ENCODE measurements at places on chromosomes 12 and 14.

GRCh38 chr12:60391051-60391450, 795.2 kb downstream of the SLC16A7 start:
- DNase-seq = no peak

DNA sequence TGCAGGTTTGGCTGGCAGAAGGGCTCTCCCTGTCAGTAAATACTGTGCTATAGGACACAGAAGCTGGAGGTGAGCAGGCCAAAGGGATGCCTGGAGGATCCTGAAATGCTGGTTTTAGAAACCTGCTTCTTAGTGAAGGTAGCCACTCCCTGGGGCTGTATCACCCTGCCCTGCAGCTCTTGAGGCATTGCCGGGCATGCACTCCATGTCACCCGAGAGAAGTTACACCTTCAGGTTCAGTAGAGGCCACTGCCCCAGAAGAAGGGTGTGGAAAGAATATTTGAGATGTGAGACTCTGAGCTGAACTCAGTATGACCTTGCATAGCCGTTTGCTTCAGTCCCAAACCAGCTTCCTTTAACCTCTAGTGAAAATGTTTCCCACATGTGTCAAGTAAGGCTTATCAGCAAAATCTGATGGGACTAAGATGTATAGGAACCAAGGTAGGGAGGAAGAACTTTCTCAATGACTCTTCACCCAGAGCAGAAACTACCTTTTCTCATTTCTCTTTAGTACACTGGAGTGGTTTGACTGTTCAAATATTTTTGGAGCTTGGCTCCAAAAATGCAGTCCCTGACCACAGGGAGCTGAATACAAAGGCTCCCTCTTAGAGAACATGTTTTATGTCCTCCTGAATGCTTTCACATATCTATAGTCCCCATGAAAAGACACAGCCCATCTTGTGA, 164.5 kb upstream of the DYRK2 start:
- DNase-seq = no peak

DNA sequence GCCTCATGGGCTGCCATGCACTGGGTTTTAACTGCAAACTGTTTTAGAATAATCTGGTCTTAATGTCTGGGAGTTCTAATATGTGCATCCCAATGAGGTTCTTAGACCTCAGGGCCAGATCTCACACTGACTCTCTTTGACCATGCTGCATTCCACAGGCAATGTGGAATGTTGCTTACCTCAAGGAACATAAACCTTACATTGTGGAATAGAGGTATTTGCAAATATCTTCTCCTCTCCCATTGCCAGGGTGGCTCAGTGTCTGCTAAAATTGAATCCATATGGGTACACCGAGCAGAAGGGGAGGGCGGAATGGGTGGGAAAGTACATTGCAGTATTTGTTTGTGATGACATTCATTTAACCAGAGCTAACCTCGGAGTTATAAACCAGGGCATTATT, 78.6 kb downstream of the CHST11 start:
- no peak for DNase-seq

DNA sequence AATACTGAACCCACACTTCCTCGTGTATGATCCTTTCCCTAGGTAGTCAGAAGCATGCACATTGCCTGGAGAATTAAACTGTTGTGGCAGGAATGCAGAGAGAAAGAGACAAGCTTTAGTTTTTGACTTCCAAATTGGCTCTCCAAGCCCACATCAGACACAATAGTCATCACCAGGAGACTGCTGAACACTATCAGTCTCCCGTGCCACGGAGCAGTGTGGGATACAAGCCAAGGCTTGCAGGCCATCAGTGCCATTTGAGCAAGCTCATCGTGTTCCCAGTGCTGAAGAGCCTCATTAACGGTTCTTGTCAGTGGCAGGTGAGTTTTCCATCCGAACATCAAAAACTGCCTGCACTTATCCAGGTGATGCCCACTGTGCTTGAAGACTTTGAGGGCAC, 410.8 kb downstream of the NAV3 start:
- DNase-seq = no peak

- DNase-seq = no peak
Observed at GRCh38 chr14:34174973-34175372, 224.1 kb upstream of the EGLN3 start.

DNA sequence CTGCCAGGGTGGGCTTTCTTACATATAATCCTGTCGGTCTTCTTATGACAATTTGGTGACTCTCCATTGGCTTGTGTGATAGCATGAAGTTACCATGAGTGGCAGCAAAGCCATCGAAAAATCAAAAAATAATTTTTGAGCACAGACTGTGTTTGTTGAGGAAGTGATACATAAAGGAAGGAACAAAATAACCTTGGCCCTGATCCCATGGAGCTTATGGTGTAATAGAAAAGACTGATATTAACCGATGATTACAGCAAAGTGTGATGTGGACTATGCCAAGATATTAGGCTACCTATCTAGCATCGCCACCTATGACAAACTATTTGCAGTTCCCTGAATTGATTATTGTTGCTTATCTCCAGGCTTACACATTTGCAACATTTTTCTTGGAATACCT, 383.2 kb downstream of the AEBP2 start:
- no peak for DNase-seq

- no peak for DNase-seq
Observed at GRCh38 chr12:49098703-49099102, 4.1 kb upstream of the DHH start.

- no peak for DNase-seq
Observed at GRCh38 chr12:130227641-130228040, 65.4 kb downstream of the FZD10 start.

- no peak for DNase-seq
Observed at GRCh38 chr12:105906561-105906960, 232.2 kb downstream of the NUAK1 start.

- DNase-seq = no peak
Observed at GRCh38 chr14:50093496-50093895, 22.9 kb downstream of the VCPKMT start.

GRCh38 chr14:90518941-90519256, 122.1 kb downstream of the CALM1 start:
- DNase-seq = no peak

DNA sequence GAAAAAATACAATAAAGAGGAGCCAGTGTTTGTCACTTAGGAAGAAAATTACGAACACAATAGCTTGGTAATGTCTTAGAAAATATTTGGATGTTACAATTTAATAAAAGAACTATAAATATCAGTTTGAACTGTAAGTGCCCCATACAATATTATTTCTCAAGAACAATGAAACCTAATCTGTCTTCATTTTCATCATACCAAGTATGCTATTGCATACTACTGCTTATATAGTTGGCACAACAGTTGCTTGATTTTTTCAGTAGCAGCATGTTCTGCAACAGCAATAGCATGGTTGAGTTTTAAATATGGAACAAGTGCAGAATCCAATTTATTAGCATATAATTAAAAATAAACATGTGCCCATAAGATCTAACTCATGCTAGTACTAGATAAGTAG, 564.6 kb downstream of the C12orf50 start:
- no peak for DNase-seq

DNA sequence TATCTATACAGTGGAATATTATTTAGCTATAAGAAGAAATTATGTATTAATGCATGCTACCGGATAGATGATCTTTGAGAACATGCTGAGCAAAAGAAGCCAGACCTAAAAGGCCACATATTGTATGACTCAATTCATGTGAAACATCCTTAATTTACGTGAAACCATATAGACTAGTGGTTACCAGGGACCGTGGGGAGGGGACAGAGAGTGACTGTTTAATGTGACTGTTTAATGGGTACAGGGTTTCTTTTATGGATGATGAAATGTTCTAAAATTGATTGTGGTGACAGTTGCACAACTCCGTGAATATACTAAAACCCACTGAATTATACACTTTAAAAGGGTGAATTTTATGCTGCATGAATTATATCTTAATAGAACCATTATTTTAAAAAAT, 8.5 kb upstream of the BCL7A start:
- no peak for DNase-seq

DNA sequence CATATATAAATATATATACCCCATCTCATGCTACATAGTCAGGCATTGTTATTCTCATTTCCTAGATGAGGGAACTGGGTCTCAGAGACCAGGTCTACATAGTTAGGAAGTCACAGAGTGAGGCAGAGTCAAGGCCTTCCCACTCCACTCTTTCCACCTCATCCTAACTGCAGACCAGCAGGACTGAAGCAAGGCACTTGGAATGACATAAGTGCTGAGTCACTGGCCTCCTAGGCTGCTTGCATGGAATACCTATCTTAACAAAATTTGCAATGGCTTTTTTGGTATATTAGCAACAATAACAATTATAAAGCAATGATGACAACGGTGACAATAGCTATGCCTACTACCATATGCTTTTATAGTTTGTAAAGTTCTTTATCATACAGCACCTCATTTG, 5.4 kb upstream of the ANO4 start:
- no peak for DNase-seq

- no peak for DNase-seq
Observed at GRCh38 chr14:23172096-23172495, 11.4 kb downstream of the SLC7A8 start.

GRCh38 chr14:61603736-61604135, 91.6 kb upstream of the HIF1A start:
- no peak for DNase-seq

DNA sequence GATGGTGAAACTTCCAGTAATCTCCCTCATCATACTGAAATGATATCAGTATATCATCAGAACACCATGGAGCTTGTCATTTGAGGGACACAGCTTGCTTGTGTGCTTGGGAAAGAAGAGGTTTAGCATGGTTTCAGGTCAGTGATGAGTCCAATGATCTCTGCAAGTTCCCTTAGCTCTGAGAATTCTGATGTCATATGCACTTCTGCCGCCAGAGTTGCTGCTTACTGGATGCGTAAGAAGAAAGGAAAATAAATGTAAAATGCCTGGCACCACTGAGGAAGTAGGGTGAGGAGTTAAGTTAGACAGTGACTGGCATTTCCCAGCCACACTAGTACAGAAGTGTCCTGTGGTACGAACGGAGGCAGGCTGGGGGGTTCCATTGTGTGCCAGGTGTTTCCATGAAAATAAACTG, 22.6 kb downstream of the PRKCH start:
- DNase-seq = no peak

GRCh38 chr12:19867970-19868369, 428.7 kb downstream of the AEBP2 start:
- DNase-seq = no peak

- no peak for DNase-seq
Observed at GRCh38 chr14:43896044-43896443, 611.0 kb downstream of the FSCB start.

- DNase-seq = no peak
Observed at GRCh38 chr12:68614105-68614679, 3.5 kb downstream of the RAP1B start.

GRCh38 chr14:91154851-91155625, 41.2 kb downstream of the DGLUCY start:
- peak; percentile 64 for DNase-seq

- no peak for DNase-seq
Observed at GRCh38 chr12:6819106-6820030, 2.3 kb upstream of the GPR162 start.

- no peak for DNase-seq
Observed at GRCh38 chr14:68975667-68976066, 3.4 kb downstream of the ACTN1 start.

- no peak for DNase-seq
Observed at GRCh38 chr14:21780429-21781084, 106.9 kb upstream of the OR4E1 start.

- DNase-seq = no peak
Observed at GRCh38 chr14:72118841-72119240, 186.6 kb downstream of the RGS6 start.

DNA sequence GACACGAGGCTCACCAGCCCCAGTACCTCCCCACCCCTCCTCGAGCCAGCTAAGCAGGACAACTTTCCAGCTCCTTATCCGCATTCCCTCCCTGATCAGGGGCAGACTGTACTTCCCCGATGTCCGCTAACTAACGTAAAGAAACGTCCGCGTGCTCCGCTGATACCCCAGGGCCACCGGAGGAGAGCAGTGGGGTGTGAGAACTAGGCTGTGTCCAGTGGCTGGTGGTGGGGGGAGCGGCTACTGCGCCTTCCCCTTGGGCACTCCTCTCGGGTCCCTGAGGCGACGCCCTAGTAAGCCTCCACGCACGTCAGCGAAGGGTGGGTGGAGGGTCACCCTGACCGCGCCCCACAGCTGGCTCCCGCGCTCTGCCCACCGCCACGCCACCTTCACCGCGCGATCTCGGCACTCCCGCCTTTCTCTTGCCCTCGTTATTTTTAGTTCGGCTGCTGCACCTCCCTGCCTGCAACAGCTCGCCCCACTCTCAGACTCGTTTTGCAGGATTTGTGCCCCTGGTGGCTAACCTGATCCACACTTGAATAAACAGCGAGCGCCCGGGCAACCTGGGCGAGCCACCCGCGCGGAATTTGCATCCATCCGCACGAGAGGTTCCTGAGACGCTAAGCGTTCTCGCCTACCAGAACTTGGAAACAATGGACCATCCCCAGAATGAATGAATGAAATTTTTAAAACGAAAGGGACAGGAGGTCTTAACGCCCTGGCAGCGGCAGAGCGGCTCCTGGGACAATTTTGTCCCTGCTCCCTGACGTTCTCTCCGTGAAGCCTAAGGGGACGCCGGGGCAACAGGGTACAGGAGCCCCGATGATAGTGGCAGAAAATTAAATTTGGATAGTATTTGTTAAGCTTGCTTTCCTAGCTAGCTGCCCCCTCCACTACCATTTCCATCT, 6.9 kb upstream of the BMP4 start:
- no peak for DNase-seq

DNA sequence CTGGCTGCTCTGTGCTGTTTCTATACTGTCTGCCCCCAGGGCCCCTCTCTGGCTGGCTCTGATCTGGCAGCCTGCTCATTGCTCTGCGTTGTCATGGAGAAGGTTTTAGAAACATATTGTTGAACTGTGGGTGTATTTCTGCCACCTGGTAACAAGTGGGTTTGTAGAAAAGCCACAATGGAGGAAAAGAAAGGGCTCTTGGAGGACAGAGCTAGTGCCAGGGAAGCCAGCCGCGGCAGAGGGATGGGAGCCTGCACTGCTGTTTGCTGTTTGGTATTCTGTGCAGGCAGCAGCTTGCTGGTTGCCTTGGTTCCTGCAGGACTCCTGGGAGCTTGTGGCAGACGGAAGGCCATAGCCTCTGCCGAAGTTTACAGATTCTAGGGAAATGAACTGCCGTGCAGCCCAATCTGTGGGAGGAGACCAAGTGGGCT, 15.1 kb downstream of the CCDC177 start:
- no peak for DNase-seq

- no peak for DNase-seq
Observed at GRCh38 chr12:127162307-127162706, 1104.7 kb upstream of the TMEM132C start.

DNA sequence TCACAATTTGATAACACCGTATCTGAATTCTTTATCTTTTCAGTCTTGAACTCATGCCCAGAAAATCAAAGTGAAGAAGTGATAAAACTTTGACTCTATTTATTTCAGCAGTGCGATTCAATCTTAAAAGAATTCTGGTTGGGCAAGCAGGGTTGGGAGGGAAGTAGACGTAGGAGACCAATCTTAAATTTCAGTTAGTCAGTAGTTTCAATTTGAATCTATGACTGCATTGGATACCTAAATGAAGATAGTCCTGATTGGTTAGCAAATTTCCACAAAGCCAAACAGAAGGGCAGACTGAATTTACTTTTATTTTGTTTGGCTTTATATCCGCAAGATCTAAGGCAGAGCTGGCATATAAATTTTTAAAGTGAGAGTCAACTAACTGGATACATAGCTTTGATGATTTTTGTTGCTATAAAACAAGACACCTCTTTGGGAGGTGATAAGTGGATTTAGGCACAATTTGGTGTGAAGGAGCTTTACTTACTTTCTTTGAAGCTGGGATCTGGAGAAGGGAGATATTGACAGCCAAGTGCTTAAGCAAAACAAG, 2.6 kb downstream of the ACSS3 start:
- DNase-seq = no peak

- DNase-seq = no peak
Observed at GRCh38 chr14:90571149-90571947, 174.5 kb downstream of the CALM1 start.
